ENCODE measurements at places on chromosomes 7 and 10.

GRCh38 chr7:35676211-35676610, 18.7 kb downstream of the HERPUD2 start:
- no peak for DNase-seq

GRCh38 chr10:91197127-91197526, 23.3 kb upstream of the PCGF5 start:
- no peak for DNase-seq

- DNase-seq, result no peak
Observed at GRCh38 chr7:116339564-116339963, 129.2 kb downstream of the TES start.

DNA sequence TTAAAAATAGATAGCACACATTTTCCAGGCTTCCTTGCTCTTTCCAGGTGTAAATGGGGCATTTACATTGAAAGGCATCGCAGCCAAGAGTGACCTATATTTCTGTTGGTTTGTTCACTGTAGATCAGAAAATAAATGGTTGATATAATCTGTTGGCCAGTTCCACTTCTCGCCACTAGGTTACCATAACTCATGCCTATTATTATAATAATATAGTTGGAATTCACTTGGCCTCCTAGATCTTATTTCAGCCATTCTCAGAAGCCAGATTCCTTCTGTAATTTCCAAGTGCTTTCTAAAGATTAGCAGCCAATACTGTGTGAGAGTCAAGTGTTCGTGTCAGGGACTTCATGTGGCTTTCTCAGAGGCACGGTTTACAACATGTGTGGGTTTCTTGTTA, 179.5 kb downstream of the DNAH11 start:
- no peak for DNase-seq

GRCh38 chr7:25893436-25893835, 258.6 kb upstream of the NFE2L3 start:
- no peak for DNase-seq

- DNase-seq, result no peak
Observed at GRCh38 chr7:135661311-135662122, 797 bp upstream of the STMP1 start.

- DNase-seq, result no peak
Observed at GRCh38 chr7:132488634-132489302, 87.5 kb downstream of the PLXNA4 start.

GRCh38 chr7:30459591-30460245, 18.9 kb downstream of the NOD1 start:
- DNase-seq, result no peak

- DNase-seq, result no peak
Observed at GRCh38 chr10:44352316-44353127, 32.4 kb downstream of the CXCL12 start.

DNA sequence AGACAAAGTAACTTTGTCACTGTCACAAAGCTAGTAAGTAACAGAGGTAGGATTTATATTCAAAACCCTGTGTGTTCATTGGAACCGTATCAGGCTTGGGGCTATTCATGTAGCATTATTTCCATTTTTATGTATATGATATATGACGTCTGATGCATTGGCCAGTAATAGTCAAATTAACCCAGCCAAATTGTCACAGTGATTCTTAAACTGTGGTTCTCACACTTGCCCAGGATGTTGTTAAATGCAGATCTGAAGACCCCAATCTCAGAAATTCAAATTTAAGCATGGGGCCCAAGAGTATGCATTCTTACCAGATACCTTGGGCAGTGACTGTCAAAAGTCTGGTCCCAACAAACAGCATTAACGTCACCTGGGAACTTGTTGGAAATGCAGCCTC, 63.9 kb downstream of the C1GALT1 start:
- no peak for DNase-seq

DNA sequence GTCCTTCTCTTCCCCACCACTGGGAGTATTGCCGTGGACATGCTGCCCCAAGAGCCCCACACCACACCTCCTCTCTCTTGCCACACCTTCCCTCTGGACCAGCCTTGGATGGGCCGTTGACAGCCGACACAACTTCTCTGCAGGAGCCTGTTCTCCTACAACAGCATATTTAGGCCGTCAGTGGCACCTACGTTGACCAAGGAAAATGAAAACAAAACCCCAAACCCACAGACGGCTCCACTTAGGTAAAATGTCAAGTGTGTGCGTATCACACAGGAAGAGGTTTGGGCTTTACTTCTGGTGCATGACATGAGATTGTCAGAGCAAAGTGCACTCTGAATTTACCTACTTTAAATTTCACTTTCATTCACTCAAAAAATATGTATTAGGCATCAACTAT, 246.6 kb downstream of the ZMYND11 start:
- no peak for DNase-seq

- no peak for DNase-seq
Observed at GRCh38 chr10:46296641-46297141, 9.9 kb downstream of the ANTXRL start.

GRCh38 chr10:15725603-15726002, 5.9 kb upstream of the ITGA8 start:
- DNase-seq, result no peak

GRCh38 chr7:141946796-141947195, at the start of gene CLEC5A:
TSS of gene CLEC5A (minus strand) at chr7:141946974. CDS start at chr7:141946292, 682 bp downstream.
- DNase-seq, result no peak

- no peak for DNase-seq
Observed at GRCh38 chr7:134046594-134047128, 80.5 kb upstream of the LRGUK start.
